Stimulated activated CD8-positive, alpha-beta memory T cell treated with anti-CD3 and anti-CD28 coated beads, Interleukin-2, amount 100 ng/mL, for 1 hour (primary cell): ENCODE measurements at places on chromosomes 4 and X.

DNA sequence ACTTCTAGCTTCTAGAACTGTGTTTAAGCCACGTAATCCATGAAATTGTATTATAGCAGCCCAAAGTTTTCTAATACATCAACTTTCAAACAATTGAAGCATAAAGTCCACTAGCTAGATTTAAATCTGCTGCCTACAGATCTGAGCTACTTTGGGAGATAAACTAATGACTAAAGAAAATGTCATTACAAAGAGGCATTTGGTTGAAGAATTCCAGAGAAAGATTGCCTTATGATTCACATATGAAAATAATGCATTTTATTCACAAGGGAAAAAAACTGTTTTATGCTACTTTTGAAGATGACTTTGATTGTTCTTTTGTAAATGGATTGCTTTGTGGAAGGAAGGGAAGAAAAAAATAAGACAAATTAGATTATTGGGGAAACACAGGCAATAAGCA lies 124.1 kb upstream of the SLIT2 start:
- no peak for DNase-seq

DNA sequence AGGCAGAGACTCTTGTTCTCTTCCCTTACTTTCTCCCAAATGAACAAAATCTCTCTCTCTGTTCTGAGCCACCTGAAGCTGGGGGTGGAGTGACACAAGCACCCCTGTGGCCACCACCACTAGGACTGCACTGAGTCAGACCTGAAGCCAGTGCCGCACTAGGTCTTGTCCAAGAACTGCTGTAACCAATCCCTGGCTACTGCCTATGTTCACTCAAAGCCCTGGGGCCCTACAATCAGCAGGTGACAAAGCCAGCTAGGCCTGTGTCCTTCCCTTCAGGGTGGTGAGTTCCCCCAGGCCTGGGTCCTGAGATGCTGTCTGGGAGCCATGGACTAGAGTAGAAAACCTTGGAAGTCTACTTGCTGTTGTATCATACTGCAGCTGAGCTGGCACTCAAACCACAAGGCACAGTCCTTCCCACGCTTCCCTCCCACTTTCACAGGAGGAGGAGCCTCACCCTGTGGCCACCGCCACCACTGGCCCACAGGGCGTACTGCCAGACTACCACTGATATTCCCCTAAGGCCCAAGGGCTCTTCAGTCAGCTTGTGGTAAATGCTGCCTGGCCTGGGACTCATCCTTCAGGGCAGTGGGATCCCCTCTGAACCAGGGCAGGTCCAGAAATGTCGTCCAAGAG lies 119.1 kb downstream of the RTL9 start:
- DNase-seq: no peak

DNA sequence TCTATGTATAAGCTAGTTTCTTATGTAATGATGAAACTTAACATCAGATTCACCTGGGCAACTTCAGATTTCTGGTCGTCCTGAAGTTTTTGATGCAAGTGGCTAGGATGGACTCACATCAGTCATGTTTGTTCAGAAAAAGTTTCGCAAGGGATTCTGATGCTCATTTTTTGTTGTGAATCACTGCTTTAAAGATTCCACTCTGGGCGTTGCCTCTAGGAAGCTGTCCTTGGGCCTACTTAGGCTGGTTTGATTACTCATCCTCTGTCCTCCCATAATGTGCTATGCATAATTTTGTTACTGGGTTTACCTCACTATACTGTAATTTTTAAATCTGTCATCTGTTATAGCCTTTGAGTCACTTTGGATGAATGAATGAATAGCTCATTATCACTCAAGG lies 30.8 kb downstream of the HERC3 start:
- DNase-seq: no peak

GRCh38 chrX:57070185-57070984 lies 51.0 kb downstream of the SPIN2B start:
- DNase-seq: no peak

- no peak for DNase-seq
Observed at GRCh38 chrX:86507331-86507730, 359.1 kb downstream of the DACH2 start.
